RPMI7951 (cell line): ENCODE measurements at places on chromosomes 16 and 17. TPM values are rescaled to one million over a fixed set of nuclear protein-coding genes. Genes with fewer than 3 reads are reported as not detected.

Gene BIRC5
- 157 and 160 TPM in 2 replicates for total RNA-seq

DNA sequence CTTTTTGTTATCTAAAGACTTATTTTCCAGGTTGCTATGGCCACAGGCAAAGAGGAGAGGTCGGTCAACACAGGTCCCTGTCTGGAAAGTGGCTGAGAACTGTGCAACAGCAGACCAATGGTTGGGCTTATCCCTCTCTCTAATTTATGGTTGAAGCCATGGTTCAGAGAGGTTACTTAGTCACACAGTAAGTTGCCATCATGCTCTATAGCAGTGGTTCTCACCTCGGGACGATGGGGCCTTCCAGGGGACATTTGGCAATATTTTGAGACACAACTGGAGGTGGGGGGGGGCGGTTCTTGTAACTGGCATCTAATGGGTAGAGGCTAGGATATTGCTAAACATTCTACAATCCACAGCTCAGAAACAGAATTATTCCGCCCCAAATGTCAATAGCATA is 842 bp upstream of the LDAF1 start:
- DNase-seq: no peak

DNA sequence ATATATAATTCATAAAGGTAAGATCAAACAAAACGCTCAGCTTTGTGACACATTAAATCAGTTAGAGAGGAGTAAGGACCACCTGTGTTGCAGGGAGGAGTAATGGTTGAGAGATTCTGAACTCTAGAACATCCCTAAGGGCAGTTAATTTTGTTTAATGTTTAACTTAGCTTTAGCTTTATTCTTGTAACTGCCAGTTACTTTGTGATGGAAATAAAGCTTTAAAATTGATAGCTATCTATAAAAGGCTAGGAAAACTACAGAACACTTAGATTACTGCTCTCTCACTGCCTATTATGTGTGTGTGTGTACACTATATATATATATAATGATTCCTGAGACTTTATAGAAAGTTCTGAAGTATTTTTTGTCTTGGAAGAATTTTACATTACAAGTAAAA is 37.8 kb downstream of the PTRH2 start:
- no peak for DNase-seq

DNA sequence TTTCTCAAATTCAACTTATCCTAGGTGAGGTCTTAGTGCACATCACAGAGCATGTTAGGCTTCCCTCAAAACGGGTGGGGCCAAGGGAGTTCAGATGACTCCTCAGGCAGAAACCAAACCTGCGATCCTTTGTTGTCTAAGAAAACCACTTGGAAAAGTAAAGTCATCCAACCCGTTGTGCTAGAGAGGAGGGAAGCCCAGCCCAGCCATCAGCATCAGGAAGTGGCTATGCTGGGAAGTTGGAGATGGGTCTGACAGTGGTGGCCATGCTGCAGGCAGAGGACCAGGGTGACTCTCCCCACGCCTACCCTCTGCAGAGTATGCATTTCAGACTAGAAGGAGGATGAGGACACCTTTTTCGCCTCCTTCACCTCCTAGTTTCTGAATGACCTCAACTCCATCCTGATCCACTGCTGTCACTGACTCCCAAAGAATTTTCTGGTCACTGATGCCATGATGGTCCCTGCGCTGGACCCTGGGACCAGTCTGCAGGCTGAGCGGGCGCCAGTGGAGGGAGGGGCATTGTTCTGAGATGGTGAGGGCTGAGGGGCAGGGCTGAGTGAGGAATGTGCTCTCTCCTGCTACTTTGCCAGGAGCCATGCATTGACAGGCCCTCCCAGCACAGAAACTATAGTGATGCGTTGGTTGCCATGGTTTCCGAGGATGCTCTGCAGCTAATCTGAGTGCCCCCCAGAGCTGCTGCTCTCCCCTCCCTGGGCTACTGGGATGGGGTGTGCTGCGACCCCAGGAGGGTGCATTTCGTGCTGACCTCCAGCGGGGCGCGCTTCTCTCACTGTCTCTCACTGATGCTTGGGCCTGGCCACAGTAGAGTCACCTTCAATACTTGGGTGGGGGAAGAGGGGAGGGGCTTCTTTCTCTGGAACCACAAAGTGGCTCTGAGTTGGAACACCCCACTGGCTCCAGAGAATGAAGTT is 20.4 kb downstream of the ALOX12B start:
- DNase-seq: no peak

DNA sequence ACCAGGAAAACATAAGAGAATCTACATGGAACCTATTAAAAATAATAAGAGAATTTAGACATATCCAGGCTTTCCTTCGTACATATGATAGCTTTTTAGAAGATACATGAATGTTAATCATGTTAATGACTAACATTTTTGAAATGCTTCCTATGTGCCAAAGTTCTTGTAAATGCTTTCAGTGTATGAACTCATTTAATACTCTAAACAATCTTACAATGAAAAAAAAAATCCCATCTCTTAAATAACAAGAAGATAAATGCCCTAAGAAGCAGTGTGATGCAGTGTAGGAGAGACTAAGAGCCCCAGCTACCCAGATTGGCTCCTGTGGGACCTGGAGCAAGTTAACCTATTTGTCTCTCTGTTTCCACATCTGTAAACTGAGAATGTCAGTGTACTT is 220.4 kb upstream of the MYOCD start:
- DNase-seq: no peak

DNA sequence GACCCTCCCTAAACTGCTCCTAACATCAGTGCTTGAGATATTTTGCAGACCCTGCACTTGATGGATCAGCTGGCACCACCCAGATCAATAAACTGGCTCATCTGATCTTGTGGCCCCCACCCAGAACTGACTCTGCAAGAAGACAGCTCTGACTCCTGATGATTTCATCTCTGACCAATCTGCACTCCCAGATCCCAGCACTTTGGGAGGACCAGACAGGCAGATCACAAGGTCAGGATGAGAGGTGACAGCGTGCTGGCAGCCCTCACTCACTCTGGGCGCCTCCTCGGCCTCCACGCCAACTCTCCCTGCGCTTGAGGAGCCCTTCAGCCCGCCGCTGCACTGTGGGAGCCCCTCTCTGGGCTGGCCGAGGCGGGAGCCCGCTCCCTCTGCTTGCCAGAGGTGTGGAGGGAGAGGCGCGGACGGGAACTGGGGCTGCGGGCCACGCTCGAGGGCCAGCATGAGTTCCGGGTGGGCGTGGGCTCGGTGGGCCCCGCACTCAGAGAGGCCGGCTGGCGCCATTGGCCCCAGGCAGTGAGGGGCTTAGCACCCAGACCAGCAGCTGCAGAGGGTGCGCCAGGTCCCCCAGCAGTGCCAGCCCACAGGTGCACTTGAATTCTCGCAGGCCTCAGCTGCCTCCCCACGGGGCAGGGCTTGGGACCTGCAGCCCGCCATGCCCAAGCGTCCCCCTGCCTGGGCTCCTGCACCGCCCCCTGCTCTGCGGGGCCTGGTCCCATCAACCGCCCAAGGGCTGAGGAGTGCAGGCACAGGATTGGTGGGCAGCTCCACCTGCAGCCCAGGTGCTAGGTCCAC is 2.4 kb upstream of the C16orf54 start:
- DNase-seq: no peak

GRCh38 chr17:21464611-21465021 is 88.5 kb downstream of the KCNJ12 start:
- DNase-seq: no peak
